ENCODE measurements at places on chromosomes 5 and 9.
A peak's percentile ranks its signal among the peaks of the same experiment; 100 is the strongest.

GRCh38 chr5:159669559-159669958 lies 246.7 kb upstream of the ADRA1B start:
- no peak overlapping the region for H3K4me3 ChIP-seq
- H3K4me1 ChIP-seq: no peaks in the 10 kb centered on the region
- no peak for DNase-seq
- no peak overlapping the region for H3K27ac ChIP-seq
- no peaks in the 10 kb centered on the region for H3K27me3 ChIP-seq

DNA sequence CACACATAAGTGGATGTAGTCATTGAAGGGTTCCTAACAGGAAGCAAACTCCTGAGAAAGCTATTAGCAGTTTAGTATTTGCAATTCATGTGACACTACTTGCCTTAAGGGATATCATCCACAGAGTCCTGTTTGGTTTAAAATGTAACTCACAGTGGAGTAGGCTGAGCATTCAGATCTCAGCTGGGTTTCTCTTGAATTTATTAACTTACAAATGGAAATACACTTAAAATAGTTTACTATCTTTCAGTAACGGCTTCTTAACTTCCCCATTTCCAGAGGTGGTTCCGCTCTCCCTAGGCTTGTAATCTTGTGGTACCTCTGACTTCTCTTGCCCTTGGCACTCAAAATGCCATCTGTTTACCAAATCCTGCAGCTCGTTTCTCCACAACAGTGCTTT lies 660.7 kb upstream of the ADAMTS16 start:
- H3K27ac ChIP-seq: no peak overlapping the region
- no peaks in the 10 kb centered on the region for H3K4me1 ChIP-seq
- H3K27me3 ChIP-seq: no peaks in the 10 kb centered on the region
- no peaks in the 10 kb centered on the region for H3K36me3 ChIP-seq

DNA sequence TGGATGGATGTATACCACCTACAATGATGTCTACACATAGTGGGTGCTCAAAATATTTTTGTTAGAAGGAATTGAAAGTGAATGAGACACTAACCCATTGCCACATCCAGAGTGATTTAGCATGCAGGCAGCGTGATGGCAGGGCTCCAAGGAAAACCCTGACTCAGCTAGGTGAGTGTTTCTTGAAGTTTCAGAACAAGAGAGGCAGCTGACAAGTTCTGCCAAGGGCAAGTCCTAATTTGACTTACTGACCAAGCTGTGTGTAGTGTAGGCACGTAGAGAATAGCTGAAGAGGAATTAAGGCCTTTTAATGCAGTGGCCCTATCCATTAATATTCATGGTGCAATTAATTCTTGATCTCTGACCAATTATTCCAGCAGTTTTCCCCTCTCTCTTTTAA lies 107.8 kb upstream of the ATP10B start:
- H3K4me1 ChIP-seq: no peaks in the 10 kb centered on the region
- no peak for DNase-seq
- H3K4me3 ChIP-seq: no peak overlapping the region
- no peaks in the 10 kb centered on the region for H3K27me3 ChIP-seq
- no peaks in the 10 kb centered on the region for H3K36me3 ChIP-seq

DNA sequence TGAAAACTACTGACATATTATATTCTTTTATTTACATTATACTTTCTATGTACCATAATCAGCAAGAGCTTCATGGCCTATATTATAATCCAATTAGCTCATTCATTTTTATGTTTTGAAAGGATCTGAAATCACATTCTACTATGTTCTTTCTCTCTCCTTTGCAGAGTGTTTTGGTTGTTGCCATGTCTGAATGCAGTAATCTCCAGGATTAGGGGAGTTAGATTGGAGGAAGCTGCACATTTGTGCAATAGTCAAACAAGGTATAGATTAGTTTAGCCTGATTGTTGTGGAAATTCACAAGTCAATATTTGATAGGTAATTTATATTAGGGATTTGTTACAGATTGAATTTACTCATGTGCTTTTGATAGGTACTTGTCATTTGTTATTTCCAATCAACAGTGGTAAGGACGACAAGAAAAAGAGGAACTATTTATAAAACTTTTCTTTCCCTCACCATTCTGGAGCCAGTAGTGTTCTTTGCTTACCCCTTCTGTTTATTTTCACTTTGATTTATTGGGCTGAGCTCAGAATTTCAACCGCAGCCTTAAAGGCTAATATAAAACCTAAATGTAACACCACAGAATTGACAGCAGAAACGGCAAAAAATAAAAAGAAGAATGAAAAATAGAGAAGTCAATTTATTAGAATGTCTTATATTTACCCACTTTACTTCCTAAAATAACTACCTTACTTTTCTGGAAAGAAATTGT lies 597.0 kb downstream of the CHSY3 start:
- no peaks in the 10 kb centered on the region for H3K36me3 ChIP-seq
- H3K27ac ChIP-seq: no peak overlapping the region
- no peaks in the 10 kb centered on the region for H3K4me1 ChIP-seq
- no peak for DNase-seq

- no peak for DNase-seq
- H3K27me3 ChIP-seq: no peaks in the 10 kb centered on the region
- H3K4me1 ChIP-seq: no peaks in the 10 kb centered on the region
- H3K27ac ChIP-seq: no peak overlapping the region
- H3K36me3 ChIP-seq: no peaks in the 10 kb centered on the region
These were observed 223.3 kb downstream of the SLF1 start for GRCh38 chr5:94841598-94842322.

DNA sequence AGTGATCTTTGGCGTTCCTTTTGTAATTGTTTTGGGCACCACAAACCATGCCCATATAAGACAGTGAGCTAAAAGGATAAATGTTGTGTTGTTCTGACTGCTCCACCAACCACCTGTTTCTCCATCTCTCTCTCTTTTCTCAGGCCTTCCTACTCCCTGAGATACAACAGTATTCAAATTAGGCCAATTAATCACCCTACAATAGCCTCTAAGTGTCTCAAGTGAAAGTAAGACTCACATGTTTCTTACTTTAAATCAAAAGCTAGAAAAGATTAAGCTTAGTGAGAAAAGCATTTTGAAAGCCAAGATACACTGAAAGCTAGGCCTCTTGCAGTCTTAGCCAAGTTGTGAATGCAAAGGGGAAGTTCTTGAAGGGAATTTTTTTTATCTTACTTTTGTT lies 268.8 kb upstream of the NREP start:
- no peak overlapping the region for H3K4me3 ChIP-seq
- no peak for DNase-seq
- no peaks in the 10 kb centered on the region for H3K4me1 ChIP-seq
- no peaks in the 10 kb centered on the region for H3K27me3 ChIP-seq
- no peaks in the 10 kb centered on the region for H3K36me3 ChIP-seq
- no peak overlapping the region for H3K27ac ChIP-seq

DNA sequence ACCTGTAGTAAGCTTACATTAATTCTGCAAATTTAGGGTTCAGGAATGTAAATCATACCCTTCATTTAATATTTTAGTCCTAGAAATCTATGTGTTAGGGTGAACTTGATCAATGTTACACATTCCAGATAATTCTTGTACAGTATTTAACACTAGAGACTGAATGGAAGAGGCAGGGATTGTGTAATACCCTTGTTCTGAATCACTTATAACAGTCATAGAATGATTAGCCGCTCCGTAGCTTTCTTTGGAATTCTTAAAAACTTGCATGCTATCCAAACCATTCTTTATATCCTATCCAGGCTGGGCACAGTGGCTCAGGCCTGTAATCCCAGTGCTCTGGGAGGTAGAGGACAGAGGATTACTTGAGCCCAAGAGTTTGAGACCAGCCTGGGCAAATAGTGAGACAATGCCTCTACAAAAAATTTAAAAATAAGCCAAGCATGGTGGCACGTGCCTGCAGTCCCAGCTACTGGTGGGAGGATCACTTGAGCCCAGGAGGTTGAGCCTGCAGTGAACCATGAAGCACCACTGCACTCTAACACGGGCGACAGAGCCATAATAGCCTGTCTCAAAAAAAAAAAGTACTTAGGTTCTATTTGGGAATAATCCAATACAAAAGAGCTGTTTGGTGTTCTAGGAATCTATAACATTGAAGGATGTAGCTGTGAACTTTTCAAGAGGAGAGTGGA lies 8.3 kb downstream of the ZNF483 start:
- H3K27me3 ChIP-seq: no peaks in the 10 kb centered on the region
- no peaks in the 10 kb centered on the region for H3K4me1 ChIP-seq
- no peak for DNase-seq
- peaks cover 2% of the 10 kb centered on the region for H3K36me3 ChIP-seq
- no peak overlapping the region for H3K4me3 ChIP-seq

- peaks cover 2% of the 10 kb centered on the region for H3K36me3 ChIP-seq
- no peaks in the 10 kb centered on the region for H3K27me3 ChIP-seq
- H3K4me3 ChIP-seq: no peak overlapping the region
These were observed 72.2 kb downstream of the CWC27 start for GRCh38 chr5:64840958-64841357.

DNA sequence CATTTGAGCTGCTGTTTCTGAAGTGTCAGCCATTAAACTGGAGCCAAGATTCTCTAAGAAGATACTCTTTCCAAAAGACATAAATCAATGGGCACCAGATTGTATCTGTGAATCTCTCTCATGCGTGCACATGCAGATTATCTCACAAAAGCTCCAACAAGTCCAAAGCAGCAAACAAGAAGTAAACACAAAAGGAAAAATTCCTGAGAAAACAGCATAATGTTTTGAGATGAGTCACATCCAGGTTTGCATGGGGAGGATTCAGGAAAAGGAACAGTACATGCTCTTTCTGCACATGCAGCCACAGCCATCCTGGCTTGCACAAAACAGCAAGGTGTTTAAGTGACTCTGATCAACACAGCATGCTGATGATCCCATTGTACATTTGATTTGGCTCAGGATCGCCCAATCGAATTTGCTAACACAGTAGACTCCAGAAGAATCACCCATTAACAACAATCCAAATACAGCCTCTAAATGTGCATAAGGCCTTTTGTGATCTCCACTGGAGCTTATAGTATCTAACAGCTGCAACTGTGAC lies 143.1 kb downstream of the ELAVL2 start:
- no peaks in the 10 kb centered on the region for H3K27me3 ChIP-seq
- no peaks in the 10 kb centered on the region for H3K36me3 ChIP-seq
- H3K4me1 ChIP-seq: no peaks in the 10 kb centered on the region
- no peak overlapping the region for H3K4me3 ChIP-seq
- no peak overlapping the region for H3K27ac ChIP-seq

DNA sequence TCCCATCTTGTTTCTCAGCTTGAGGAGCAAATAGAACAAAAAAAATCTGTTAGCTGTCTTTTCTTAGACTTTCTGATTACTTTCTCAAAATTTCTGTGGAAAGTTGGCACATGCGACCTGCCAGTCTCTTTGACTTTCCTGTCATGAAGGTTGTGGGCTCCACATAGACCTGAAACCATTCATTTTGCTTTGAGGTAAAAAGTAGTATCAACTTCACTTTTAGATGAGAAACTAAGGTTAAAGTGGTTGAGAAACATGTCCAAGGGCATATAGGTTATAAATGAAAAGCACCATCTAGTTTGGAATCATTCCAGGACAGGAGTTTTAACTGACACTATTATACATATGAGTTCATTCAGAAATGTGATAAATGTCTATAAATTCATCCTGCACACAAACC lies 42.7 kb downstream of the ST8SIA4 start:
- H3K27me3 ChIP-seq: no peaks in the 10 kb centered on the region
- no peak for DNase-seq
- no peak overlapping the region for H3K27ac ChIP-seq

GRCh38 chr5:169299191-169299662 lies 1.7 kb downstream of the SLIT3 start:
- peaks cover 40% of the 10 kb centered on the region for H3K4me1 ChIP-seq
- H3K36me3 ChIP-seq: peaks cover 23% of the 10 kb centered on the region
- peak overlapping the region; percentile 87 for H3K4me3 ChIP-seq
- DNase-seq: no peak

DNA sequence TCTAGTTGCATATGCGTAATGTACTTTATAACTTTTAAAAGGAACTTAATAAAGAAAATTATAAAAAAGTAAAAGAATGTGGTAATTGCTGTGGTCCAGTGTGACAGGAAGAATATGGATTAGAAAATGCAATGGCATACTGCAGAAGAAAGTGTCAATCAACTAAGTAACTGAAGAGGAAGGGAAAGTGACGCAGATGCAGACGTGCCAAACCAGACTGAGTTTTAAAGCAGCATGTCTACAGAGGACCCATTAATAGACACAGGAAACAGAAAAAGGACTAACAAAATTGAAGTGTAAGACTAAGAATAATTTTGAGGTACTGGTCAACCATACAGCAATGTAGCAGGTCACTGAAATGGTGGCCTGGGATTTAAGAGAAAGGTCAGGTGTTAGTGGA lies 73.3 kb downstream of the DPYSL3 start:
- peaks cover 9% of the 10 kb centered on the region for H3K36me3 ChIP-seq
- no peak overlapping the region for H3K4me3 ChIP-seq
- no peaks in the 10 kb centered on the region for H3K27me3 ChIP-seq
- H3K4me1 ChIP-seq: peaks cover 27% of the 10 kb centered on the region
- H3K27ac ChIP-seq: no peak overlapping the region

DNA sequence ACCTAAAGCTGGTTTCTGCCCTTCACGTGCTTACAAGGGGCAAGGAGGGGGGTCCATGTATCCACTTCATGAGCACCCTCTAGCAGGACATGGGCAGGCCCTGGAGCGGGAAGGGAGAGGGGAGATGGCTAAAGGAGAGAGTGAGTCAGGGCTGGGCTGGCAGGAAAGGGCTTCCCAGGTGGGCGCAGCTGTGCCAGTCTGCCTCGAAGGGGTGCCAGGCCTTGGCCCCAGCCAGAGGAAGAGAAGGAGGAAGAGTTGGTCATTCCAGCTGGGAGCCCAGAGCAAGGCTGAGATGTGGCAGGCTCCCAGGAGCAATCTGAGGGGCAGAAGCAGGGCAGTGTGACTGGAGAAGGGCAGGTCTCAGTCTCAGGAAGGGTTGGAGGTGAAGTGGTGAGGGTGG lies 24.7 kb downstream of the TRIM14 start:
- no peaks in the 10 kb centered on the region for H3K4me1 ChIP-seq
- no peak overlapping the region for H3K27ac ChIP-seq
- peaks cover 3% of the 10 kb centered on the region for H3K36me3 ChIP-seq
- H3K27me3 ChIP-seq: no peaks in the 10 kb centered on the region
- DNase-seq: no peak

DNA sequence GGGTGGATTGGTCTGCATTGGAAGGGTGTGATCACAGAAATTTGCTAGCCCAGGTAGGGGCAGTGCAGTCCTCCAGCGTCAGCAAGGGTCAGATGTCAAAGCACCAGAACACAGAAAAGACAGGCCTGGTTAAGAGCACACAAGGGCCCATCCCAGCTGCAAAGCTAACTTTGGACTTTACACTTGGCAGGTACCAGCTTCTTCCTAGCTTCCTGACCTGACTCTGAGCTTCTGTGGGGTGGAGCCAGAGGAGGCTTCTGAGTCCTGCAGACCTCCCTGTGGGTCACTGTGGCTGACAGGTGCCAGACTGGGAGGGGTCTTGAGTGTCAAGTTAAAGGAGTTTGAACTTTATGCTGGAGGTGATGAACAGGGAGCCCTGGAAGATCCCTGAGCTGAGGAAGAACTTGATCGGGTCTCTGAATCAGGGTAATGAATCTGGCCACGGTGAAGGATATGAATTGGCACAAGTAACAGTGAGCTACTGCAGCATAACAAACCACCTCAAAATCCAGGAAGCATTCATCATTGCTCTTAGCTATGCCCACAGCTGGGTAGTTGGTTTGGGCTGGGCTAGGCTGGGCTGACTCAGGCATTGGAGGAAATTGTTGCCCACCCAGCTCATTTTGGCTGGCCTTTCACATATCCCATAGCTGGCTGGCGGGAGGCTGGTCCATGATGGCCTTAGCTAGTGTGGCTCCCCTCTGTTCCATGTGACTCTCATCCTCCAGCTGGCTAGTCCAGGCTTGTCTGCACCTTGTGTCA lies 63.4 kb downstream of the BARX1 start:
- H3K4me1 ChIP-seq: no peaks in the 10 kb centered on the region
- no peak overlapping the region for H3K27ac ChIP-seq
- no peaks in the 10 kb centered on the region for H3K36me3 ChIP-seq
- H3K4me3 ChIP-seq: no peak overlapping the region
- DNase-seq: no peak
- H3K27me3 ChIP-seq: no peaks in the 10 kb centered on the region

All from SK-N-SH (cell line).